Activated T-cell treated with anti-CD3 and anti-CD28 coated beads, Interleukin-2, amount 50 U/mL, for 4 hours (primary cell): ENCODE measurements at places on chromosomes 2 and 18. TPM values are rescaled to one million over a fixed set of nuclear protein-coding genes. Genes with fewer than 3 reads are reported as not detected.

DNA sequence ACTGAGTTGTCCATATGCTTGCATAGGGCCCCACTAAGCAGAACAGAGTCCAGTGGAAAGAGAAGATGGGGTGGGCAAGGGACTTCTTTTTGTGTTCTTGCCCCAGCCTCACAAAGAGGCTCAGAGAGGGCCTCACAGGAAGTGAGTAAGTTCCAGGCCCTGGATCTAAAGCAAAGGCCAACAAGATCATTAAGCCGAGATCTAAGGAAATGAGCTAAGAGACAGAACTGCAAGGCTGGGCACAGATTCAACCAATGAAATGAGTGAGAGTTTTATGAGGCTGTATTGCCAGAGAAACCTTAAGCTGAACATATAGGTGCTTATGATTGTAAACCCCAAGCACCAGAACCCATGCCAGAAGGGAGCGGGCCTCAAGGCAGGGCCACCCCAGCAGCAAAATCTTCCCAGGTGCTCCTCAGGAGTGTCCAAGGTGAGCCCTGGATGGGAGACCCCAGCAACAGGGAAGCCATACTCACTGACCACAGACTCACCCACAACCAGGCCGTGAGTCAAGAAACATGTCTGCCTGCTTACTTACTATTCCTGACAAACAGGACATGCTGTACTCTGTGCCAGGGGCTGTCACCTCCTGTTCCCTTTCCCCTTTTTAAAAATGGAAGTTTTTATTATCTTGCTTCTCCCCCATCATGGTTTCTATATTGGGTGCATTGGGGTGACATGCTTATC is 40.2 kb downstream of the SLC14A1 start:
- DNase-seq, result no peak

GRCh38 chr18:400456-400855 is 100.0 kb downstream of the COLEC12 start:
- DNase-seq, result no peak

Gene SLC5A7
- not detected for total RNA-seq

DNA sequence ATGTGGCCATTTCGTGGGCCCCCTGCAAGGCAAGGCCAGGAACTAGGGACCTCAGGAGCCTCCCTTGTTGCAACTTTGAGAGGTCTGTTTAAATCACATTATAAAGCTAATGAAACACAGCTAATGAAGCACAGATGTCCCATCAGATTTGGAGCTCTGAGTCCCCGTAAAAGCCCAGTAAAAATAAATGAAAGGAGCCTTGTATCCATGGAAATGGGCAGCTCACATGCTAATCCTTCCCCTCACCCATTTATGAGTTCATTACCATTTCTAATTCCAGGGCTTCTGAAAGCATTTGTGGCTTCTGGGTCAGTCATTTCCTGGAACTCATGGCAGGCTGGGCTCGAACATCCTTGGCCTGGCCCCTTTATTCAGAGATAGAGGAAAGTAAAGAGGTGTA is 274.8 kb downstream of the SS18 start:
- DNase-seq, result no peak

GRCh38 chr18:74796841-74797576 is 199.3 kb downstream of the ZNF407 start:
- no peak for DNase-seq

GRCh38 chr2:217978536-217979150 is 24.2 kb downstream of the TNS1 start:
- DNase-seq, result no peak

- DNase-seq, result no peak
Observed at GRCh38 chr2:109144271-109144670, 15.3 kb downstream of the SH3RF3 start.

DNA sequence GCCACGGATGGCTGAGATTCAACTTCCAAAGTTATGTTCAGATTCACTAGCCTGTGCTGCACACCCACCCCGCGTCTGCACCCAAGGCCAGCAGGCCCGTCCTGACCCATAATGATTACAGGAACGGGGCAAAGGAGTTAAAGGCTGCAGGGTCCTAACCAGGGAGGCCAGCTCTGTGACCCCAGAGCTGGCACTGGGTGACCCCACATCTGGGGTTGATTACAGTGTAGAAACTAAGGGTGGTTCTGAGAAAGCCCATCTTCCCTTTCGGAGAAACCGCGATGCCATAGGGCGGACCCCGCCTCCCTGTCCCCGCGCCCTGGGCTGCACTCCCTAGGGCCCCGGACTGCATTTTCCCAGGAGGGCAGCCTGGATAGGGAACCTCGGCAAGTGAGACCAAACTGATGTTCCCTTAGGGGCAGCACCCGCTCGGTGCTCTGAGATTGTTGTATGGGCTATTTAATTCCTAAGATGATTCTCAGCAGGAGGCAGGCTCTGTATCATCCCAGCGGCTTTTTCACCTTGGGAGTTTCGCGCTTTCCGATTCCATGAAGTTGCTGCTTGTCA is 2.2 kb upstream of the GPR148 start:
- no peak for DNase-seq

Gene KCNIP3
- not detected for total RNA-seq

- DNase-seq, result no peak
Observed at GRCh38 chr18:36757081-36757480, 71.7 kb downstream of the TPGS2 start.
